ENCODE measurements at places on chromosomes 5 and 9.
A peak's percentile ranks its signal among the peaks of the same experiment; 100 is the strongest.

DNA sequence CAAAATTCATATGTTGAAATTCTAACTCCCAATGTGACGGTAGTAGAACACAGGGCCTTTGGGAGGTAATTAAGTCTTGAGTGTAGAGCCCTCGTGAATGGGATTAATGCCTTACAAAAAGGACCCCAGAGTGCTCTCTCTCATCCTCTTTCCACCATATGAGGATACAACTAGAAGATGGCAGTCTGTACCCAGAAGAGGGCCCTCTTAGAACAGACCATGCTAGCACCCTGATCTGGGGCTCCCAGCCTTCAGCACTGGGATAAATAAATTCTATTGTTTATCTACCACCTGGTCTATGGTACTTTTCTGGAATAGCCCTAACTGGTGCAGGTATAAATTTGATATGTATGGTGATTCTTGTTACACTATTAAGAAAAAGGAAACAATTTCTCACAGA is 332.3 kb downstream of the BRINP1 start:
- no peak for DNase-seq

DNA sequence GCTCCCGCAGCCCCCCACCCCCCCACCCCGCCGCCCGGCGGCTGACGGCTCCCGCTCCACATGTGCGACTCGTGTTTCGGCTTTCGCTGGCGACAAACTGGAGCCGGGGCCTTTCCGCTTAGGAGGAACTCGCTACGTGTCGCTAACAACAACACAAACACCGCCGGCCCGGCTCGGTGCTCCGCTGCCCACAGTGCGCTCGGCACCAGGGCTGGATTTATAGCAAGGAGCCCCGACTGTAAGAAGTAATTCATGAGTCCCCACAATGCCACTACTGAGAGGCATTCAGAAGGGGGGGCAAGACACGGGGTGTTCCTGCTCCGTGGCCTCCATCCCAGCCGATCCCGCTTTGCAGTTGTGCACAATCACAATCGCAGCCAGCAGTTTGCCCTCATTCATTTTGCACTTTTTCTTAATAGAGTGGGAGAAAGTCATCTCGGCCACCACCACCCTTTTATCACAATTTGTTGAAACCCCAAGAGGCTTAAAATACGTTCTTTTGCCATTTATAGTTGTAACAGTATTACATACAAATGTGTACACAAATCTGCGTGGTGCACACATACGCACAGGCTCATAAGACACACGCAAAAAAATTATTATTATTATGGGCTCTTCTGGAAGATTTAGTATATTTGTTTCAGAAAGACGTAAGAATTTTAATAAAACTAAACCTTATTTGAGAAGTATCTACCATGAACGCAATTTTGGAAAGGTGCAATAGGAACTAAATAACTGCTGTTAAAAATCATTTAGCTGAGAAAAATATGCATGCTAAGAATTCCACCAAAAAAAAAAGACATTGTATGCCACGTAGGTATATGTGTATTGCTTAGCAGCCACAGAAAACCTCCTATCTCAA is 48.1 kb downstream of the EBF1 start:
- peak; percentile 53 for DNase-seq

- DNase-seq: no peak
These were observed 2.3 kb downstream of the PAEP start for GRCh38 chr9:135563858-135564257.

DNA sequence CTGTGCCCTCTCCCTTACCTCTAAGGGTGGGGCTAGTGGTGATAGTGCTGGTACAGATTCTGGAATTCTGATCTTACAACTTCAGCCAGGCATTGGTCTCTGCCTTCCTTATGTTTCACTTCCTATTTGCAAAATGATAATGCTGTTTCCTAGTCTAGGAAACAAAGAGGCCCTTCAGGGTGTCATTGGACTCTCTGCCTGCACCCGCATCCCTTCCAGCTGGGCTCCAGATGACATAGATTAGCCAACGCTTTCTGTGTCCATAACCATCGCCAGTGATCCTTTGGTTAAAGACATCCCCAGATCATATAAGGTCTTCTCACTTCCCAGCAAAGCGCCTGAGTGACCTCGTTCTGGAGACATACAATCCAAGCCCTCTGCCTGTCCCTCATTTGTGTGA is 180.7 kb downstream of the ERCC6L2 start:
- no peak for DNase-seq

- DNase-seq: no peak
These were observed 448.3 kb downstream of the TLE4 start for GRCh38 chr9:80020056-80020455.

- DNase-seq: no peak
These were observed 133.5 kb downstream of the GADD45G start for GRCh38 chr9:89738137-89738932.

GRCh38 chr9:71743882-71744281 is 24.4 kb downstream of the CEMIP2 start:
- no peak for DNase-seq

- DNase-seq: no peak
These were observed 1363.3 kb downstream of the MAT2B start for GRCh38 chr5:164868761-164869160.

GRCh38 chr5:36089989-36090388 is 23.3 kb upstream of the UGT3A2 start:
- peak; percentile 55 for DNase-seq

- no peak for DNase-seq
These were observed 188.3 kb upstream of the NMUR2 start for GRCh38 chr5:152593388-152593787.

All from dermis blood vessel endothelial cell (primary cell).